ENCODE measurements at places on chromosomes 13 and 19. TPM values are rescaled to one million over a fixed set of nuclear protein-coding genes. Genes with fewer than 3 reads are reported as not detected.

The ABHD13 gene
- total RNA-seq, result 9.6 TPM

The TNFRSF19 gene
- 0.82 TPM for total RNA-seq

The ACTMAP gene
- 11.1 TPM for total RNA-seq

The DOCK9 gene
- total RNA-seq, result 52.4 TPM

The SLC6A16 gene
- total RNA-seq, result 0.82 TPM

The GFY gene
- total RNA-seq, result not detected

The FLT1 gene
- 16.6 TPM for total RNA-seq

The PLVAP gene
- 47.1 TPM for total RNA-seq

The ZNF729 gene
- not detected for total RNA-seq

GRCh38 chr19:7534531-7535046, 928 bp upstream of the PNPLA6 start:
- peak overlapping the region; percentile 73 for H3K27ac ChIP-seq
- peak; percentile 68 for DNase-seq
- peaks cover 4% of the 10 kb centered on the region for H3K4me1 ChIP-seq
- no peaks in the 10 kb centered on the region for H3K36me3 ChIP-seq
- no peaks in the 10 kb centered on the region for H3K27me3 ChIP-seq

DNA sequence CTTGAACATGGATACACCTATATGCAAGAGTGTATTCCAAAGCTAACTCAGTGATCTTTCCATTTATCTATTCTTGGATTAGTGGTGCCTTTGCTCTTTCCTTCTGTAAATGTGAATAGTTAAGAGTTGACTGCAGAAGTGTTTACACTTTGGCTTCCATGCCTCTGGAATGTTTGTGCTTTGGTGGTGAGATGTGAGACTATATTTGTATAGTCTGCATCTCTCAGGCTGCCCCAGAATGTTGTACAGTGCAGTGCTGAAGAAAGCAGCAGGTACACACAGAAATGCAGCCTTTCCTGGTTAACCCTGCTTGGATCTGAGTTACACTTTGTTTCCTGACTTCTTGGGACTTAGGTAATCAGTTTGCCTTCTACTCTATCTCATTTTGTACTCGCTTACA, 90.2 kb downstream of the DNAJC15 start:
- H3K4me1 ChIP-seq, result no peaks in the 10 kb centered on the region
- H3K27ac ChIP-seq, result no peak overlapping the region
- DNase-seq, result no peak
- H3K36me3 ChIP-seq, result no peaks in the 10 kb centered on the region
- no peak overlapping the region for H3K4me3 ChIP-seq

GRCh38 chr13:101490406-101491015, 38.0 kb downstream of the ITGBL1 start:
- DNase-seq, result no peak
- no peaks in the 10 kb centered on the region for H3K36me3 ChIP-seq
- H3K27ac ChIP-seq, result no peak overlapping the region
- no peak overlapping the region for H3K4me3 ChIP-seq
- no peaks in the 10 kb centered on the region for H3K4me1 ChIP-seq
- no peaks in the 10 kb centered on the region for H3K27me3 ChIP-seq

DNA sequence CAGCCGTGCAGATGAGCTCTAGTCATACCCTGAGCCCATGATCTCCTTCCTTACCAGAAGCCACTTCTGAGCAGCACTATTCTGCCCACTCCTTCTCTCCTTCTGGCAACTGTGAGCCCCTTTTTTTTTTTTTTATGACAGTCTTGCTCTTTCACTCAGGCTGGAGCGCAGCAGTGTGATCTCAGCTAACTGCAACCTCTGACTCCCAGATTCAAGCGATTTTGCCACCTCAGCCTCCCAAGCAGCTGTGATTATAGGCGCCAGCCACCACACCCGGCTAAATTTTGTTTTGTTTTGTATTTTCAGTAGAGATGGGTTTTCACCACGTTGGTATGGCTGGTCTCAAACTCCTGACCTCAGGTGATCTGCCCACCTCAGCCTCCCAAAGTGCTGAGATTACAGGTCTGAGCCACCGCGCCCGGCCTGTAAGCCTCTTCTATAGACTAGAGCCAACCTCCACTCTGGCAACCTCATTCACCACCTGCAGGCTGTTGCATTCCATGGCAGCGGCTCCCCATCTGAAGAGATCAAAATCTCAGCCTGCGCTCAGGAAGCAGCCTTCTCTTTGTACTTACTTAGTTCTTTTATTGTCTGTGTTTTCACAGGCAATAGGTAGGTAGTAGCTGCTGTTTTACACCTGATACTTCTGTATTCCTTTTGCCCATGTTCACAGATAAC, 34.8 kb upstream of the NDFIP2 start:
- H3K36me3 ChIP-seq, result no peaks in the 10 kb centered on the region
- H3K4me1 ChIP-seq, result no peaks in the 10 kb centered on the region
- H3K27me3 ChIP-seq, result no peaks in the 10 kb centered on the region

GRCh38 chr13:73742982-73743381, 391.2 kb downstream of the KLF12 start:
- H3K27me3 ChIP-seq, result no peaks in the 10 kb centered on the region
- no peak for DNase-seq
- no peaks in the 10 kb centered on the region for H3K36me3 ChIP-seq
- no peak overlapping the region for H3K4me3 ChIP-seq

DNA sequence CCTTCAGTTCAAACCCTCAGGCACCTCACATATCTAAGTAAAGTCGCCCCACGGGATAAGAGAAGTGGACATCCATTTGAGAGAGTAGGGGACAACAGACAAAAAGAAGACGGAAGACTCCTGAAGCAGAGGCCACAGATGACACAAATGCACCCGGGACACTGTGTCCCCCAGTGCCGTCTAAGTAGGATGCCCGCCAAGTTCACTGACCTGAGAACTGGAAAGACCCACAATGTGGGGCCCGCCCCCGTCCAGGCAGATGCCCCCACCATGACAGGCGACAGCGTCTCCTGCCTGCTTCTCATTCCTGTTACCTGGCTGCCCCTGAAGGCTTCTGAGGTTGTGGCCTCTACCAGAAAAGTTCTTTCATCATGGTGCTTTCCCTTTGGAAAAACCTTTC, 16.9 kb downstream of the ANKRD27 start:
- no peaks in the 10 kb centered on the region for H3K27me3 ChIP-seq
- H3K27ac ChIP-seq, result no peak overlapping the region
- DNase-seq, result no peak
- peaks cover 7% of the 10 kb centered on the region for H3K4me1 ChIP-seq

DNA sequence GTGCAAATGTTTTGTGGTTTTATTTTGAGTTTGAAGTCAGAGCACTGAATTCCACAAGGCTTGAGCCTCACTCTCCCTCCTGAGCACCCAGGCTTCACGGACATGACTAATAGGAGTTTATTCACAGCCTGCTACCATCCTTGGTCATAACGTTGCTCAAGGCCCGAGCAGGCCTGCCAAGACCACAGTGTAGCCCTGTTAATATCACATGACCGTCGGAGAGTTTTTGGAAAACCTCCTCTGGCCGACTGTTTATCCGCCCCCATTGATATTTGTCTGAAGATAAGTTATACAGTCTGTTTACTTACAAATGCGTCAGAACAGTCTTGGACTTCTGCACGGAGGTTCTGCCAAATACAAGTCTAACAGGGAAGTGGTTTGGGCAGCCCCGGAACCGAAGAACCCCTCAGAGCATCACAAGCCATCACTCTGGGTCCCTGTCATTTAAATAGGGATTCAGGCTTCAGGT, 89.9 kb downstream of the COL4A2 start:
- H3K4me3 ChIP-seq, result no peak overlapping the region
- peak overlapping the region; percentile 55 for H3K27ac ChIP-seq
- DNase-seq, result peak; percentile 52
- H3K4me1 ChIP-seq, result no peaks in the 10 kb centered on the region

- H3K27ac ChIP-seq, result no peak overlapping the region
- no peak for DNase-seq
- peaks cover 21% of the 10 kb centered on the region for H3K27me3 ChIP-seq
- H3K4me3 ChIP-seq, result no peak overlapping the region
- H3K4me1 ChIP-seq, result peaks cover 7% of the 10 kb centered on the region
Measured at GRCh38 chr19:493391-494170, 2.7 kb upstream of the MADCAM1 start.

DNA sequence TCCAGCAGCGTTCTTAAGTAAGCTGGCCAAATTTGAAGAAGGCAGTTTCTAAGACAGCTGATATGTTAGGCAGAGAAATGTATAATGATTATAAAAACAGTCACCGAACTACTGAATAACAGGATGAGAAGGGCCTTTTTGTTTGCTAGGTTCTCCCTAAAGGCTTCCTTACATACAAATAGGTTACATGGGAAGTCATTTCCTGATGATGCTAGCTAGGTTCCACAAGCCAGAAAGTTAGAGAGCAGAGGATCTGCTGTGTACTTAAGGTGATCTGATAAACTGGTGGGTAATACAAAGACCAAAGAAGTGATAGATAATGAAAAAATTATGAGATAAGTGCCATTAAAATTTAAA, 139.7 kb downstream of the VWA8 start:
- H3K27ac ChIP-seq, result no peak overlapping the region
- no peaks in the 10 kb centered on the region for H3K27me3 ChIP-seq
- H3K36me3 ChIP-seq, result no peaks in the 10 kb centered on the region
- no peak overlapping the region for H3K4me3 ChIP-seq
- DNase-seq, result no peak

GRCh38 chr13:77698201-77699058, 943 bp downstream of the SLAIN1 start:
- peak overlapping the region; percentile 70 for H3K4me3 ChIP-seq
- no peaks in the 10 kb centered on the region for H3K4me1 ChIP-seq
- H3K27ac ChIP-seq, result no peak overlapping the region
- peaks cover 5% of the 10 kb centered on the region for H3K27me3 ChIP-seq
- peak; percentile 28 for DNase-seq
- no peaks in the 10 kb centered on the region for H3K36me3 ChIP-seq

GRCh38 chr13:91017031-91017668, 330.3 kb upstream of the MIR17HG start:
- peak; percentile 24 for DNase-seq
- H3K27me3 ChIP-seq, result no peaks in the 10 kb centered on the region
- no peaks in the 10 kb centered on the region for H3K4me1 ChIP-seq
- no peaks in the 10 kb centered on the region for H3K36me3 ChIP-seq
- H3K4me3 ChIP-seq, result no peak overlapping the region
- no peak overlapping the region for H3K27ac ChIP-seq

GRCh38 chr19:15426485-15427349, 7.9 kb upstream of the AKAP8L start:
- H3K4me1 ChIP-seq, result peaks cover 12% of the 10 kb centered on the region
- H3K27ac ChIP-seq, result no peak overlapping the region
- no peak for DNase-seq
- no peak overlapping the region for H3K4me3 ChIP-seq
- H3K27me3 ChIP-seq, result no peaks in the 10 kb centered on the region

- DNase-seq, result no peak
- no peaks in the 10 kb centered on the region for H3K36me3 ChIP-seq
- H3K4me3 ChIP-seq, result no peak overlapping the region
- no peaks in the 10 kb centered on the region for H3K27me3 ChIP-seq
- no peak overlapping the region for H3K27ac ChIP-seq
Measured at GRCh38 chr13:39788102-39788501, 132.6 kb downstream of the COG6 start.

- H3K27ac ChIP-seq, result no peak overlapping the region
- H3K4me1 ChIP-seq, result no peaks in the 10 kb centered on the region
Measured at GRCh38 chr13:31733066-31733465, 6.3 kb upstream of the RXFP2 start.

DNA sequence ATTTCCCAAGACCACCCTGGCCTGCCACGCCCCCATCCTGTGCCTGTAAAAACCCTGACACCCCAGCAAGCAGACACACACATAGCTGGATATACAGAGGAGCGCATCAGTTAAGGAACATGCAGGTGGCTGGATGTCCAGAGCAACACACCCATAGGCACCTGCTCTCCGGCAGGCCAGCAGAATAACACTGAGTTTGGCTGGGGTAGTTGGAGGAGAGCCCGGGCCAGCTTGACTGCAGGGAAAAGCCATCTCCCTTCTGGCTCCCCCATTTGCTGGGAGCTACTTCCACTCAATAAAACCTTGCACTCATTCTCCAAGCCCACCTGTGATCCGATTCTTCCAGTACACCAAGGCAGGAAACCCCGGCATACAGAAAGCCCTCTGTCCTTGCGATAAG, 8.9 kb downstream of the RASL11A start:
- H3K36me3 ChIP-seq, result no peaks in the 10 kb centered on the region
- H3K27ac ChIP-seq, result no peak overlapping the region
- DNase-seq, result no peak

DNA sequence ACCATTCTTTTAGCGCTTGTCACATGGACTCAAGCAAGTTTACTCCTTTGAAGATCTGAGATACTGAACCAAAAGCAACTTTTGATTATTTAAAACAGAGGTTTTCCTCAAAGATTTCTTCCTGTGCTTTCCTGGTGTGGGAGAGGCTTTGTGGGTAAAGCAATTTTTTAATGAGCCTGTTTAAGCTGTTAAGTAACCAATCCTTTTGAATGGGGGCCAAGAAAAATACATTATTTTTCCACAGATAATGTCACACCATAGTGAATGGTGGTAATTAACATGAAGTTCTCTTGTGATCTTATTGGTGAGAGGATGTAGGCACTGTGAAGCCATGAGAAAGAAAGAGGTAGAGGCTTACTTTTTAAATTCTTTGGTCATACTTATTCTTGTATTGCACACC, 55.8 kb upstream of the OBI1 start:
- no peak overlapping the region for H3K4me3 ChIP-seq
- no peak for DNase-seq
- no peaks in the 10 kb centered on the region for H3K27me3 ChIP-seq

DNA sequence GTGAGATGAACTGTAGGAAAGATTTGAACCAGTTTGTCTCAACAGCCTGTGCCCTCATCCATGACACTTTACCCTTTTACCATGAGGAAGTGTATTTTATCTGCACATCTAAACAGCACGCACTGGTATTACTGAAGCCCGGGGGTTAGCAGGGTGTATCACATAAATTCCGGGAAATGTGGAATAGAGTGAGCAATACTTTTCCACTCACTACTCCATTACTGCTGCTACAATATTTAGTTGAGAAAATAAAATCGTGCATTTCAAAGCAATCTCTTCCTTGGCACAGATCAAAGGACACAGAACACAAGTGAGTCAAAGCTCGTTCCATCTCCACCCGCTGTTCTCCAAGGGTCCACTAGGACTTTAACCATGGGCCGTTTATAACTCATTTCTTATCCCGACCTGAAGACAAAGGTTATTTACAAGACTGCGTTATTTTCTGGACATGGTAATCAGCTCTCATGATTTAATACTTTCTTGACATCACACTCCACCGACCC, 35.2 kb downstream of the STK24 start:
- H3K4me3 ChIP-seq, result no peak overlapping the region
- no peaks in the 10 kb centered on the region for H3K27me3 ChIP-seq
- H3K36me3 ChIP-seq, result no peaks in the 10 kb centered on the region
- H3K27ac ChIP-seq, result peak overlapping the region; percentile 25

DNA sequence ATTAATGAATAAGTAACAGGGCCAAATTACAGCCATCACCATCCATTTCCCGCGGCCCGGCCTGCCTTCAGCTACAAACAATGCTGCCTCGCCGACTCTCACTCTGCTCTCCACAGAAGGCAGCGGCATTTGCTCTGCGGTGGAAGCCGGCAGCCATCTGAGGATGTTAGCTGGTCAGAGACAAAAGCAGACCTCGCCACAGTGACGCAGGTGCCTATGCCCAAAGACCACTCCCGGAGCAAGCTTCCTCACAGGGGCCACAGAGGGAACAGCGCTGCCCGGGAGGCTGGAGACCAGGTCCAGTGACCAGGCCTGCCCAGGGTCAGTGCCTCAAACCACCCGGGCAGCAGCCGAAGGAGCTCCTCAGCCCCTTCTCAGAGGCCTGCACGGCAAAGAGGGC, 16.4 kb downstream of the PEPD start:
- H3K27me3 ChIP-seq, result no peaks in the 10 kb centered on the region
- no peak for DNase-seq
- no peak overlapping the region for H3K4me3 ChIP-seq
- H3K36me3 ChIP-seq, result no peaks in the 10 kb centered on the region
- no peak overlapping the region for H3K27ac ChIP-seq
